ENCODE measurements at places on chromosomes 2 and 18.

- DNase-seq: no peak
Observed at GRCh38 chr2:443741-444140, 155.8 kb upstream of the ALKAL2 start.

DNA sequence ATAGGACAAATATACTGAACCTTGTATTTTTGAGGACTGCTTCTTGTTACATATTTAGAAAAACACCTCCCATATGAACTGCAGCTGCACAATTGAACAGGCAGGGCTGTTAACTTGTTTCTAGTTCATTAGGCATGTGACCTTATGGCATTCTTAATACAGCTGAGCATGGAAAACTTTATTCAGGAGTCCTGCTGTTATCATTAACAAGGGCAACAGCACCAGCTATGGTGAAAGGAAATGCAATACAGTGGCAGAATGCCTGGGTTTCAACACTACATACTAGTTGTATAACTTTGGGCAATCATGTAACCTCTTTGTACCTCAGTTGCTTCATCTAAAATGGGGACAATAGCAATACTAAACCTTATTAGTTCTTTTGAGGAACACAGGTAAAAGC, 71.8 kb downstream of the GDF7 start:
- DNase-seq: no peak

DNA sequence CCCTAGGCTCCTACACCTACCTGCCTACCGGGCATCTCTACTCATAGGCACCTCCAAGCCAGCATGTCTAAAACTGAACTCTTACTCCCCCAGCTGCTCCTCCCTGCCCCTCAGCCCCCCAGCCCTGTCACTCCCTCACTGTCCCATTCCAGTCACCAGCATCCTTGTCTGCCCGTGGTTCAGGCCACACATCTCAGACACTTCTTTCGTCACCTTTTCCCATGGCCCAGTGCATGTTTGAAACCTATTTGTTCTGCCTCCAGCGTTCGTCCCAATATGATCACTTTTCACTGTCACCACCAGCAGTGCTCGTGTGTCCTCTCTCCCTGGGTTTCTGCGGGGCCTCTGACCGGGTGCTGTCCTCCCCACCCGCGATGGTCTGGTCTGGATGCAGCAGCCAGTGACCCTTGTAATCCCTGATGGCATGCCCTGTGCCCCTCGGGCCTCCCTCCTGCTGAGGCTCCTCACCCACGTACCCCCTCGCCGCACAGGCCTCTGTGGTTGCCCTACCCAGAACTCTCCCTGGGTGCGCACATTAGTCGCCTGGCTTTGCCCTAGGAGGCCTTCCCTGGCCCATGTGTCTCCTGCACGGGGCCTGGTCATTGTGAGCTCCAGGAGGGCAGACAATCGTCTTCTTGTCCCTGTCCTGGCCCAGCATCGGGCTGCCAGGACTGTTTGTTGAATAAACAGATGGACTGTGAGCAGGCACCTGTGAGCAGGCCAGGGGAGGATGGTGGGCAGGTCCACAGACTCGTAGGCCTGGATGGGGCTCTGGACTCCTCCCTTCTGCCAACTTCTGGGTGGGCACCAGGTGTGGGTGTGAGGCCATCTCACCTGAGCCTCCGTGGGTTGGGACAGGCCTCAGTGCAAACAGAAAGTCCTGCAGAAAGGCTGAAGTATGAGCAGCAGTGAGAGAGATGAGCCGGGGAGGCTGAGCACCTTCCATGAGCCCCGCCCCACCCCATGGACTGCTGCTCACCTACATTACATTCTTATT, 15.5 kb downstream of the LDLRAD4 start:
- peak; percentile 49 for DNase-seq

DNA sequence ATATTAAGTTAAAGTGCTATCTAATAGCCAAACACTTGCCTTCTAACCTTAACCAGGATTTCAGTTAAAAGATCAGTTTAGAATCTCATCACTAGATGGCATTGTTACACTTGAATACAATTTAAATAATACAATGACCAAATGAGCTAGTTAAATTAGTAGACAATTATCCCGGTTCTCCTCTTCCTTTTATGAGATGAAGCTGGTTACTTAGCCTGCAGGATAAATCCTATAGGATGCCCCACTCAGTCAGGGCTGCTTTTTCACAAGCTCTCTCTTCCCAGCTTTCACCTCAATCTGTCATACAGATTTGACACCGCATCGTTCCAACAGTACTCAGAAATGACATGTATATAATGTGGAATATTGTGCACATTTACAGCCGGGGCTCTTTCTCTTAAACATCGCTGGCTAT, 678.8 kb downstream of the KCNJ3 start:
- no peak for DNase-seq

- DNase-seq: peak; percentile 64
Observed at GRCh38 chr2:27581417-27582128, 1.3 kb upstream of the ZNF512 start.

Measured in activated effector memory CD4-positive, alpha-beta T cell treated with anti-CD3 and anti-CD28 coated beads, Interleukin-2, amount 50 U/mL, for 16 hours (primary cell).